ENCODE measurements at places on chromosomes 2 and 18.

DNA sequence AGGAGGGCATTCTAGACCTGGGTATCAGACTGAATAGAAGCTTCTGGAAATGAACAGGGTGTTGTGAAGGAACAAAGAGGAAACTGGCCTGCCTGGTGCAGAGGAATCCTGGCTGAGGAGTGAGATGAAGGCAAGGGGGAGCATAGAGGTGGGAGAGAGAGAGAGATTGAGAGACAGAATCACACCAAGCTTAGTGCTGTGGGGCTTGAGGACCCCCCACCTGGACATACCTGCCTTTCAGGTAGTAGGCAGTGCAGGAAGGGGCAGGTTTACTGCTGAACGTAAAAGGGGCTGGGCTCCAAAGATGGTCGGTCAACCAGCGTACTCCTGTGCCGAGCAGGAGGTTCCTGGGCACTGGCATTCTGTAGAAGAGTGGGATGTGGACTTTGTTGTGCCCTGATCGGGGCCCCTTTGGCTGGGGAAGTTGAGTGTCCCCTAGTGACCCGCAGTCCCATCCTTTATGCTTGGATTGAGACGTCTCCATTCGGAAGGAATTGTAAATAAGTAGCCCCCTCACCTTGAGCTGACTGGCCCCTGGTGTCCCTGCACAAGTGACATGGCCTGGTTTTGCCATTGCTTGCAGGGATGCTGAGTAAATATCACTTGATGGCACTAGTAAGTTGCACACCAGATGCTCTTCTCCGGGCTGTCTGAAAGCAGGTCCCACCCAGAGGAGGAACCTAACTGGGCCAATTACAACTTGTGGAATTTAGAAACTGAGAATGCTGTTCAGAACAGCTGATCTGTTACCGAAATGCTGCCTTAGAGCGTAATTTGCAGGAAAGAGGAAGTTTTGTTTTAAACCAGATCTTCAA lies 1.4 kb downstream of the UBE2F start:
- no peak for DNase-seq

DNA sequence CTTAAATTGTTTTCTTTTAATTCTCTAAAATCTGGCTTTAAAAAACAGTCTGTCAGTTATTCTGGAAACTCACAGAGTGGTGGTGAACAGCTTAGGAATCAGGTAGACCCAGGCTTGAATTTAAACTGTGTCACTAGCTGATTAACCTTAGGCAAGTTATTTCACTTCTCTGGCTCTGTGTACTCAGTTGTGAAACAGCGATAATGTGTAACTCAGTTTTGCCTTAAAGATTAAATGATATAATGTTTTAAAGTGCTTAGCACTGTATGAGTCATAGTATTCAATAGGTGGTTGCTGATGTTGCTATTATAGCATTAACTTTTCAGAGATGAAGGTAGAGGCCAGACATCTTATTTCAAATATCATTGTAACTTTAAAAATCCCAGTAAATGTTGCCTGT lies 40.7 kb downstream of the PKP4 start:
- no peak for DNase-seq

DNA sequence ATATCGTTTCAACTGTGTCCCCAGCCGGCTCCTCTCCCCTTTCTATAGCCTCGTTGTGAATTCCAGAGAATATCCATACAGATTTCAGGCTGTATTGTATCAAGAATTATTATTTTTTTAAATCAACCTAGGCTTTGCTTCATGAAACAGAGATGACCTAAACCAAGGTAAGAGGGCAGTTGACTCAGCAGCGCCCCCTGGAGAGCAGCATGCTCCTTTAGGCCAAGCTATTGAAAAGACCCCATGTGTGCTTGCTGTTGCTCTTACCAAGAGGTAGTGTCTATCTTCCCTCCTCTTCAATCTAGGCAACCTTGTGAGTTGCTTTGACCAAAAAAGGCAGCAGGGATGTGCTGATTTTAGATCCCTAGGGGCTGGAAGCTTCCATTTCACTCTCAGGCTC lies 426.7 kb upstream of the SMIM21 start:
- DNase-seq, result no peak

GRCh38 chr2:3726511-3726910 lies 23.1 kb downstream of the DCDC2C start:
- no peak for DNase-seq

DNA sequence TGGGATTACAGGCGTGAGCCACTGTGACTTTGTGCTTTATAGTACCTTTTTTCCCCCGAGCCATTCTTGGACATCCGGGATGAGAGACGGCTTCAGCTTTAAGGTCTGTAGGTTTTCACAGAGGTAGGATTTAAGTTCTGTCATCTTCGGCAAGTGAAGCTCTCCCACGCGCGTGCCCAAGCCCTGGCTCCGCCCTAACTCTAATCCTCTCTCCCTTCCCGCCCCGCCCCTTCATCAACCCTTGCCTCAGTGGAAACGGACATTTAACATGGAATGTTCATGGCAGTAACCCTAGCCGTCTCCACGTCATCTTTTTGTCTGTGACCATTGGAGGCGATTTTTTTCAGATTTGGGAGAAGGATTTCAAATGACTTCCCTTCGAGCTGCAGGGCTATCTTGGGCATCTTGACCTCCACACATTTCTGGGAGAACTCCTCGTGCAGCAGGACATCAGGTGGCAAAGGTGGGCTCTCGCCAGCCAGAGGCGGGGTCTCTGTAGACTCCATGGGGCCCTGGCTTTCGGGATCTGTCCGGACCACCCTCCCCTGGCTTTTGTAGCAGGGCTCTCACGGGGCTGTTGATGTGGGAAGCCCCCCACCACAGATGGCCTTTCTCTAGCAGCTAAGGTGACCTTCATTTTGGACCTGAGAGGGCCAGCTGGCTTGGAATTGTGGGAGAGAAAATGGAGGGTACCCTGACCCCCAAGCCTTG lies 6.8 kb downstream of the COLEC11 start:
- DNase-seq, result no peak

- no peak for DNase-seq
Observed at GRCh38 chr18:3356614-3357013, 93.4 kb upstream of the TGIF1 start.

DNA sequence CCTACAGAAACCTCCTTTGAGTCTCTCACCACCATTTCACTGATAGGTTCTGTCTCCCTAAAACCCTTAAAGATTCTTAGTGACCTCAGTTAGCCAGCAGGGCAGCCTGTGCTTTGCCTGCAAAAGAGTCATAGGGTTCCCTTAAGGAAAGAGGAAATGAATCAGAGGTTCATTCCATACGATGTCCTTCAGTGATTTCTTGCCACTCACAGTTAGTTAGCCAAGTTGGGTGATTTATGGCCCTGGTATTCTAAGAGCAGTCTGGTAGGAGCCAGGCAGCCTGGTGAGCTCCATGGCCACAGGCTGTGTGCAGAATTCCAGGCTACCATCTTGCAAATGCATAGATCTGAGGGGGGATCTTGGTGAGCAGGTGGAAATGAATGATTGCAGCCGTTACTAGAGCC lies 18.7 kb upstream of the CCBE1 start:
- no peak for DNase-seq

DNA sequence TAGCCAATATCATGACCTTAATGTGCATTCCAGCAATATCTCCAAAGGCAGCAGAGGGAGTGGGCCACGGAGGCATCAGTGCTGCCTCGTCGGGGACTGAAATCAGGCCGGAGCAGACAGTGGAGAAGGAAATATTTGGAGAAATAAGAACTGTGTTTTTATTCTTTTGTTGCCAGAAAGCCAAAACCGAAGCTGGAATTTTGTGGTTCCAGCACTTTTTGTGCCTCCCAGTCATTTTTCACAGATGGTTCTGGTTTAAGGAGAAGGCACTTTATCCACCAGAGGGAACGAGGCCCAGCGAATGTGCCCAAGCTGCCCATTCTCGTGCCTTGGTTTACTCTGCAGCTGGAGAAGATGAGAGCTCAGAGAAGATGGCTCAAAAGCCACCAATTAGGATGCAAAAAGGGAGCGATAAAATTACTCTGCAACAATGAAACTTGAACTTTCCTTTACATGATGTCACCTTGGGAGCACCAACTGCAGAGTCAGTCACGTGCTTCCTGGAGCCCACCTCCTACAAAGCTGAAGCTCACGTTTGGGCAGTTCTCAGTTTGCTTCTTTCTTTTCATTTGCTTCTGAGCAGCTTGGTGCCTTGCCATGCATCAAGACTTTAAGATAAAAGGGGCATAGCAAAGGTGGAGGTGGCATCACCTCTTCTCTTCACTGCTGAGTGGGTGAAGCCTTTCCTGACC lies 288.7 kb downstream of the LPIN1 start:
- no peak for DNase-seq

GRCh38 chr2:150876251-150876950 lies 385.3 kb downstream of the RBM43 start:
- DNase-seq, result no peak

DNA sequence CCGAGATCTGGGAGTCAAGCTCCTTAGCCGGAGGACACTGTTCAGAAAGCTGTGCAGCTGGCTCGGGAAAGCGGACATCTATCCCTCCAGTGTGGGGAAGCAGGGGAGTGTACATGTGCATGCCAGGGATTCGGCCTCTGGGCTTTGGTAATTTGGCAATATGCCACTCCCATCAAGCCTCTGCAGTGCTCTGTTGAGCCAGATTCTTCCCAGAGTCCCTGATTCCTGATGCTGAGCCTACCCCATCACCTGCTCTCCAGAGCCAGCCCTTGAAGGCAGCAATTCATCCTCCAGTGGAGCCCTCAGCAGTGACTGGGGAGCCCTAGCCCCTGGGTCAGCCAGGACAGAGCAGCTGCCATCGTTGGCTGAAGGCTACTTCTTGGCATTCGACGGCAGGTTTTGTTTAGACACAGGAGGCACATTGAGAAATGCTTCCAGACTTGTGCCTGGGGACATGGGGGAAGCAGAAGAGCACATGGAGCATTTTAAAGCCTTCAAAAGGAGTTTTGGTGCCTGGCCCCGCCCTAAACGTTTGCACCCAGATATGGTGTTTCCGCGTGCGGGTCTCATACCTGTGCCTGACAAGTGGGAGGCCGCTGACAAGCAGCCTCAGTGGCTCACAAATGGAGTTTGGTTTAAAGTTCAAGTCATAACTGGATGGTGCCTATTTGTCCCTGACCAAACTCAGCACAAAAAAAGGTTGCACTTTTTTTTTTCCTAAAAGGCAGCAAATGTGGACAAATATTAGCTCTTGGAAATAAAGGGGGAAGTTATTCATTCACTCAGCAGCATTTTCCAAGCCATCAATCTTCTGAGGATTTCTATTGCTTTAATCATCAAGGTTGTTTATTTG lies 272.8 kb downstream of the CYRIA start:
- no peak for DNase-seq

- DNase-seq, result no peak
Observed at GRCh38 chr2:179338681-179339080, 74.0 kb upstream of the SESTD1 start.

- DNase-seq, result no peak
Observed at GRCh38 chr2:100642425-100642824, 79.6 kb downstream of the PDCL3 start.

DNA sequence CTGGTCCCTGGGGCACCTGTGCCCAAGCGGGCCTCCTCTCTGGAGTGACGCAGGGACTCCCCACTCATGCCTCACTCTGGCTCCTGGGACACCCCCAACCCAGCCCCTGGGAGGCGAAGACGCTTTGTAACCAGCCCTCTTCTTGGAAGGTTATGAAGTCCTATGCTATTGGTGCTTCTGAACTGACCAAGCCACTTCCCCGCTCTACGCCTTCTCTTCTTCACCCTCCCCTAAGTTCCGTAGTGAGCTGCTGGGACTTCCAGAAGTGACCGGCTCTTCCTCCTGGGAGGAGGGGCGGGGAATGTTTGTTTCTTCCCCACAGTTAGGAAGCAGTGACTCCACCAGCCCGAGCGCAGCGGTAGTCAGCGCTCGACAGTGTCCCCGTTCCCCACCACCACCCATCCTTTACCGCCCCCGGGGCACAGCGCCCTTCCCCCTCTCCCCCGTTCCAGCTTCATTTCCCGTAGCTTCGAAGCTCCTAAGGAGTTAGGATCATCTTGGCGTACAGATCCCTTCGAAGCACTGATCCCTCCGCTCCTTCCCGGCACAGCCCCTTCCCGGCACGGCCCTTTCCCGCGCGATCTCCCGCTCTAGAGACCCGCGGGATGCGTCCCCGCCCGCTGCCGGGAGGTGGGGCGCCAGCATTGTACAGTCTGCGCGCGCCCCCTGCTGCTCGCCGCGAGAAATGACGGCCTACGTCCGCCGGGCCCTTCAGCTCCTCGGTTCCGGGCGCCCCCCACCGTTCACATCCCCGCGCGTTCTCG lies 25.3 kb upstream of the NOTO start:
- DNase-seq, result peak; percentile 79

- no peak for DNase-seq
Observed at GRCh38 chr18:5475267-5475666, 68.5 kb downstream of the EPB41L3 start.

DNA sequence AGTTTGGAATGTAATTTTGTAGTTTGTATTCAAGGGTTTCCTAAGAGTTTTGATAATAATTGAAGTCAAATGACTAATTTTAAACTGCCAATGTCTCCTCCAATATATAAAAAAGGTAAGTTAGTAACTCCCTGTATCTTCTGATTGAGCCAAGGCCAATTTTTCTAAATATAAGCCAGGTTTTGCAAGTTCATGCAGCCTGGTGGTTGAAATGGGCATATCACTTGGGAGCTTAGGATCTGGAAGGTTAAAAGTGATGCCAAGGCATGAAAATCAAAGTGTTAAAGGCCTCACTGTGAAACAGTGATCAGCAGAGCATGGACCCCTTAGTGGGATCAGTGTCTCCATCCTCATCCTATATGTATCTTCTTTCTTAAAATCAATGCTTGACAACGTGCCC lies 60.5 kb downstream of the MERTK start:
- no peak for DNase-seq
